H1 (cell line): ENCODE measurements at places on chromosomes 6 and 20. TPM values are rescaled to one million over a fixed set of nuclear protein-coding genes. Genes with fewer than 3 reads are reported as not detected.
A peak's percentile ranks its signal among the peaks of the same experiment; 100 is the strongest.

The MAP1LC3A gene
- 5.0 and 6.3 TPM in 2 replicates for total RNA-seq

The FHL5 gene
- total RNA-seq = not detected in 2 replicates

The PBOV1 gene
- total RNA-seq = not detected in 2 replicates

The ZNF334 gene
- 15.9 and 17.8 TPM in 2 replicates for total RNA-seq

The SUPT3H gene
- total RNA-seq = 18.8 and 25.0 TPM in 2 replicates

The IER3 gene
- total RNA-seq = 26.2 and 26.5 TPM in 2 replicates

The TNF gene
- total RNA-seq = not detected in 2 replicates

The ZKSCAN4 gene
- 6.6 TPM in 2 replicates for total RNA-seq

The EDN1 gene
- total RNA-seq = 1.1 and 1.2 TPM in 2 replicates

DNA sequence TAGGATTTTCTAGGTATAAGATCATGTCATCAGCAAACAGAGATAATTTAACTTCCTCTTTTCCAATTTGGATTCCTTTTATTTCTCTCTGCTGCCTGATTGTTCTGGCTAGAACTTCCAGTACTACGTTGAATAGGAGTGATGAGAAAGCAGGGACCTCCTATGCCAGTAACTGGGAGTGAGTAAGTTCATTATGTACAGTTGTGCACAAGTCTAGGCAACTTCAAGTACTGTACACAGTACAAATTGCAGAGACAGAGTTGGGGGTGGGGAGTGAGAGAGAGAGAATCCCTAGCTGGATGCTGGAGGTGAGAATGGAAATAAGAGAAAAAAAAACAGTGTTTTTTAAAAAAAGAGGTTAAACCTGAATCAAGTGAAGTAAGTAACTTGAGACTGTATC, 210.2 kb downstream of the MMUT start:
- H3K4me1 ChIP-seq = no peaks in the 10 kb centered on the region
- no peaks in the 10 kb centered on the region for H3K36me3 ChIP-seq
- no peak overlapping the region for H3K27ac ChIP-seq
- H3K4me3 ChIP-seq = no peak overlapping the region
- DNase-seq = no peak

GRCh38 chr6:119586250-119586882, 236.8 kb upstream of the MAN1A1 start:
- no peaks in the 10 kb centered on the region for H3K4me1 ChIP-seq
- no peaks in the 10 kb centered on the region for H3K27me3 ChIP-seq
- H3K4me3 ChIP-seq = no peak overlapping the region
- no peak for DNase-seq
- no peaks in the 10 kb centered on the region for H3K36me3 ChIP-seq

- no peaks in the 10 kb centered on the region for H3K36me3 ChIP-seq
- no peaks in the 10 kb centered on the region for H3K27me3 ChIP-seq
- DNase-seq = no peak
- no peak overlapping the region for H3K27ac ChIP-seq
Measured at GRCh38 chr6:143375022-143375585, 75.4 kb downstream of the ADAT2 start.

DNA sequence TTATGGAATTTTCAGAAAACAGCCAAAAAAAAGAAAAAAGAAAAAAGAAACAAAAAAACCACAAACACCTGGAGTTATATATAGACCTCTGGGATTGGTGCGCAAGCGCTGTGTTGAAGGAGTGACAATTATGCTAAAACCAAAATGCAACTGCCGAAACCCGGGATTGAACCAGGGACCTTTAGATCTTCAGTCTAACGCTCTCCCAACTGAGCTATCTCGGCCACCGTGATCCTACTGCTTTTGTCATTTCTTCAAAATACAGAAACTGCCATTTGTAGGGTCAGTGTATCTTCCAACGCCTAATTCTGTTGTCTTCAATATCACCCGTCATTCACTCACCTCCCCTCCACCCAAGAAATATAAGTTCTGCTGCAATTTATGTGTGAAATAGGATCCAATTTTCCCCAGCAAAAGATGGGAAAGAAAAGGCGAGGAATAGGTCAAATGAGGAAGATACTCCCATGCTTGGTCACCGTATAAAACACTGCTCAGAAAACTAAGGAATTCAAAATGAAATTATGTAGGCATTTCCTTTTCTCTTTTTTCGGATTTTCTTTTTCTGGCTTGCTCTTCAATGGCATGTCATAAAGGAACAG, 116.0 kb downstream of the TRIM27 start:
- peak overlapping the region; percentile 59 for H3K4me3 ChIP-seq
- DNase-seq = no peak
- no peak overlapping the region for H3K27ac ChIP-seq
- H3K36me3 ChIP-seq = no peaks in the 10 kb centered on the region

GRCh38 chr6:121993362-121993761, 406.1 kb upstream of the HSF2 start:
- H3K36me3 ChIP-seq = no peaks in the 10 kb centered on the region
- no peak for DNase-seq
- H3K27me3 ChIP-seq = no peaks in the 10 kb centered on the region
- no peaks in the 10 kb centered on the region for H3K4me1 ChIP-seq
- H3K27ac ChIP-seq = no peak overlapping the region

DNA sequence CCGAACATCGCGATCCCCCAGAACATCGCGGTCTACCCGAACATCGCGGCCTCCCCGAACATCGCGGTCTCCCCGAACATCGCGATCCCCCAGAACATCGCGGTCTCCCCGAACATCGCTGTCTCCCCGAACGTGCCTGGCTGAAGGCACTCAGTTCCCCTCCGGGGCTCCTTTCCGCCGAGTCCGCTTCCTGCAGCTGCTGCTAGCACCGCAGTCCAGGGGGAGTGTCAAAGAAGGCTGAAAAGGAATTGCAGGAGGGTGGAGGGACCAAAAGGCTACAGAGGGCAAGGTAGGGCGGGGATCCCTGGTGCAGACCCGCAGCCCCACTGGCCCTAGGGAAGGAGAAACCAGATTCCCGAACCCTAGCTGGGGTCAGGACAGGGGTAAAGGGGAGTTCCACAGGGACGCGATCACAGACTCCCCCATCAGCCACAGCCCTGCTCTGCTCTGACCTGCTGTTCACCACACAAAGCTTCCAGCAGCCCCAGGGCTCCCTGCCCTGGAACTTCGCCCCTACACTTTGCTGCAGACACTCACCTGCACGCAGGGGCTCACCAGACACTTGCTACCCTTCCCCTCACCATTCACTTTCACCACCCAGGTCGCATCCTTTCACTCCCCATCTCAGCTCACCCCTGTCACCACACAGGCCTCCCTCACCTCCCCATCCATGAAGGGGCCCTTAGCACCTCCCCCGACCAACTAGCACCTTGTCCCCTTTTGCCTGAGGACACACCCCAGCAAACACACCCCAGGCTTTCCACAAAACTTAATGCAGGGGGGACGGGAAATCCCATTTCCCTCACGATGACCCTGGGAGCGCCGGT, 1.7 kb downstream of the ULBP1 start:
- no peak for DNase-seq
- no peak overlapping the region for H3K27ac ChIP-seq
- peaks cover 77% of the 10 kb centered on the region for H3K27me3 ChIP-seq
- no peaks in the 10 kb centered on the region for H3K36me3 ChIP-seq
- peaks cover 20% of the 10 kb centered on the region for H3K4me1 ChIP-seq

DNA sequence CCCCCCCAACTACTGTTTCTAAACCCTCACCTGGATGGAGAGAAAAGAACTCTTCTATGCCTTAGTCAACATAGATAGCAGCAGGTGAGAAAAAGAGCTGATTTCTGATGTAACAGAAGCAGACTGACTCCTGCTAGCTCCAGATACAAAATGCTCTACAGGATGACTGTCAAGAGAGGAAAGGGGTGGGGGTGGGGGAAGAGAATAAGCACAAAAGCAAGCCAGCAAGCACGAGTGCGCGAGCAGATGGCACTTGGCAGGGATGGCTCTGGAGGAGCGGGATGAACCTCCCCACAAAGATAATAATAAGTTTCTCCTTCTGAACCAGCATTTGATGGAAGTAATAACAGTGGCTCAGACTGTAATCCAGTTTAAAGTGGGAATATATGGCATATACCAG, 45.6 kb upstream of the SPDEF start:
- no peaks in the 10 kb centered on the region for H3K27me3 ChIP-seq
- H3K27ac ChIP-seq = no peak overlapping the region
- peak overlapping the region; percentile 23; the same call in 1 of the 2 replicates for H3K4me3 ChIP-seq
- H3K4me1 ChIP-seq = peaks cover 2% of the 10 kb centered on the region; the same call in 1 of the 2 replicates
- DNase-seq = no peak

GRCh38 chr20:19785983-19786285, 27.9 kb downstream of the RIN2 start:
- no peak for DNase-seq
- no peak overlapping the region for H3K4me3 ChIP-seq
- H3K36me3 ChIP-seq = no peaks in the 10 kb centered on the region
- no peaks in the 10 kb centered on the region; the same call in 1 of the 2 replicates for H3K4me1 ChIP-seq

- H3K4me1 ChIP-seq = peaks cover 2% of the 10 kb centered on the region; the same call in 1 of the 2 replicates
- DNase-seq = no peak
- no peak overlapping the region for H3K27ac ChIP-seq
- no peaks in the 10 kb centered on the region for H3K36me3 ChIP-seq
Measured at GRCh38 chr6:106214531-106214930, 111.0 kb downstream of the ATG5 start.

GRCh38 chr20:64176551-64176950, 12.3 kb downstream of the MYT1 start:
- no peaks in the 10 kb centered on the region for H3K4me1 ChIP-seq
- H3K36me3 ChIP-seq = no peaks in the 10 kb centered on the region
- peaks cover 5% of the 10 kb centered on the region; the same call in 1 of the 2 replicates for H3K27me3 ChIP-seq
- DNase-seq = no peak
- H3K27ac ChIP-seq = no peak overlapping the region
- no peak overlapping the region; the same call in 1 of the 2 replicates for H3K4me3 ChIP-seq

GRCh38 chr6:132210886-132211563, 190.2 kb downstream of the MOXD1 start:
- no peaks in the 10 kb centered on the region for H3K27me3 ChIP-seq
- no peak for DNase-seq
- H3K27ac ChIP-seq = no peak overlapping the region
- H3K4me1 ChIP-seq = no peaks in the 10 kb centered on the region
- no peaks in the 10 kb centered on the region for H3K36me3 ChIP-seq
- H3K4me3 ChIP-seq = no peak overlapping the region

DNA sequence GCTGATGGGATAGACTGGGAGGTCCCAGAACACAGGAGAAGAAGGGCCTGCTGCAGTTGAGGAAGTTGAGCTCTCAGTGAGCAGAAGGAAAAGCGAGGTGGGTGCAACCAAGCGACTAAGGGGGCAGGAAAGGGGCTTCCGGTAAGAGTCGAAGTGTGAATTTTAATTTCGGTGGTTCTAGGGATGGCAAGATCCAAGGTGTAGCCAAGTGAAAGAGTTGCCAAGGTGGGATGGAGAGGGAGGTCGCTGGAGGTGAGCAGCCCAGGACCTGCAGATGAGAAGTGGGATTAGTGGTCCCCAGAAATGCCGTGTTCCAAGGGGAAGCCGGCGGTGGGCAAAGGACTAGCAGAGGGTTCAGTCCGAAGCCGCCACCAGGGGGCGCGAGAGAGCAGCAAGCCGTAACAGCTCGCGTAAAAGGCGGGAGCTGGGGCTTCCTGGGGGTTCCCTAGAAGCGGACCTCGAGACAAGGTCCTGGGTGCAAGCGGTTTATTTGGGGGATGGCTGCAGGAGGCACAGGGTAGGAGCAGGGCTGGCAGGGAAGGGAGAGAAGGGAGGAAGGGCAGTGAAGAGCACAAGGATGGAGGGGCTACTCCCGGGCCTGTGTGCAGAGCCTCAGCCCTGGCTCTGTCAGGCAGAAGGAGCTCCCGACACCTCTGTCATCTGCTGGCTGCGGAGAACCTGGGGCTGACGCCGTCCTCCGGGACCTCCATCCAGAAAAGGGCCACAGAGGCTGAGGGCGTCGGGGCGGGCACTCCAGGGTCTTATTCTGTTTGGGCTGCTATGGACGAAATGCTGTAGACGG, 103.6 kb downstream of the PAX1 start:
- DNase-seq = peak; percentile 97
- no peak overlapping the region for H3K4me3 ChIP-seq
- no peaks in the 10 kb centered on the region for H3K4me1 ChIP-seq
- H3K36me3 ChIP-seq = no peaks in the 10 kb centered on the region
- no peak overlapping the region for H3K27ac ChIP-seq

DNA sequence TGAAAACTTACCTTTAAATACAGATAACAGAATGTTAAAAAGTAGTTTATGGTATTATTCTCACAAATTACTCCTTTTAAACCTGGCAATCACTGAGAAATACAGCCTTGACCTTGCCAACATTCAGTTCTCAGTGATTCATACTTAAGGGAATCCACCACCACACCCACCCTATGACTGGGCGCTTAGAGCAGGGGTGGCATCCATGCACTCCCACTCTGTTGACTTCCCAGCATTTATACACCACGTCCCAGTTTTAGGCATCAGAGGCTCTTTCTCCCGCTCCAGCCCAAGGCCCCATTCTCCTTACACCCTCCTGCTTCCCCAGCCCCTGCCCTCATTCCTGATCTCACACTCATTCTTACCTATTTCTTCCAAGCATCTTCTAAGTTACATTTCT, 16.3 kb downstream of the TRAF3IP2 start:
- no peaks in the 10 kb centered on the region for H3K36me3 ChIP-seq
- H3K27me3 ChIP-seq = no peaks in the 10 kb centered on the region
- H3K27ac ChIP-seq = no peak overlapping the region
- no peak overlapping the region for H3K4me3 ChIP-seq
- no peaks in the 10 kb centered on the region for H3K4me1 ChIP-seq
- DNase-seq = no peak

- H3K4me1 ChIP-seq = peaks cover 29% of the 10 kb centered on the region
- H3K36me3 ChIP-seq = no peaks in the 10 kb centered on the region
- no peak overlapping the region for H3K27ac ChIP-seq
- no peak for DNase-seq
Measured at GRCh38 chr6:37134036-37134395, 35.9 kb upstream of the PIM1 start.

DNA sequence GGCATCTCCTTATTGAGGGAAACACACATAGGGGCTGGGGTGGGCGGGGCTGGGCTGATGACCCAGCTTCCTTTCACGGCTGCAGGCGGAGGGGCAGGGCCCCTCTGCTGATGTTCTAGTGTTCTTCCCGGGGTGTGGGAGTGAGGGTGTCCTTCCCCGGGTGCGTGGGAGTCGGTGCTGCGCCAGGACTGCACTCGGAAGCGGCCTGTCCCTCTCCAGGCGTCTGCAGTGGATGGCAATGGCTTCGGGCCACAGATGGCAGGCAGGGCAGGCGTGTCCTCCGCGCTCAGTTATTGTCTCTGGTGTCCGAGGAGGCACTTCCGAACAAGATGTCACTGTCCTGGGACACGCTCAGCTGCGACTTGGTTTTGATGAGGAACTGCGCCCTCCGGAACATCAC, 19.2 kb downstream of the KCNG1 start:
- no peaks in the 10 kb centered on the region for H3K4me1 ChIP-seq
- H3K27ac ChIP-seq = no peak overlapping the region
- no peak overlapping the region for H3K4me3 ChIP-seq
- no peaks in the 10 kb centered on the region for H3K36me3 ChIP-seq
- no peak for DNase-seq

DNA sequence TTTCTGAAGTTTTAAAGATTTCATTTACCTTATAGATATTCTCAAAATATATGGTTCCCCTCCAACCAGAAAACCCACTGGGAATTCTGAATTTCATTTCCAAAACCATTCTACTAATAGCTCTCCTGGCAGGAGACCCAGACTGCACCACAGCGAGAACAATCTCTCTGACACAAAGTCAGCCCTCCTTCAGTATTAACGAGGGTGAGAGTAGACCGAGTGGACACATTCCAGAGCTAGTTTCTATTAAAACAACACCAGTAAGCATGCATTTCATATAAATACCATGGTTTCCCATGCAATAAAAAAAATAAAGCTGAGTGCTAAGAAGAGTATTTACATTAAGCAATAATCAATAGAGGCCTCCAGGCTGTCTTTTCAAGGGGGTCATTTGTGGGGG, 899.6 kb upstream of the SLC35B3 start:
- H3K4me1 ChIP-seq = no peaks in the 10 kb centered on the region
- no peaks in the 10 kb centered on the region for H3K36me3 ChIP-seq
- no peaks in the 10 kb centered on the region for H3K27me3 ChIP-seq
